ENCODE measurements at places on chromosomes 13 and 19.

DNA sequence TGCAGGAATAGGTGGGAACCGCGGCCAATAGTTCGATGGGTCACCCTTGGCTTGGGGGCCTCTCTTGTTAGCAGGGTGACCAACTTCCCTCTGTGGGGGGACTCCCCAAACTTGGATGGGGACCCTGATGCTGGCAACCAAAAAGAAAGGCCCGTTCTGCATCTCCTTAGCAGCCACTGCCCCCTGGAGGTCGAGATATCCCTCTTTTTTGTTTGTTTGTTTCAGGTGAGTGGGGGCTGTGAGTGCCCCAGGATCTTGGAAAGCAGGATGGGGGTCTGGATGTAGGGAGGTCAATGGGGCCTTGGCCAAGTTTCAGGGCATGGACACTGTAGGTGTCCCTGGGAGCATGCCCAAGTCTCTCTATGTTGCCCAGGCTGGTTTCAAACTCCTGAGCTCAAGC is 7.7 kb upstream of the CRTC1 start:
- no peak for DNase-seq

DNA sequence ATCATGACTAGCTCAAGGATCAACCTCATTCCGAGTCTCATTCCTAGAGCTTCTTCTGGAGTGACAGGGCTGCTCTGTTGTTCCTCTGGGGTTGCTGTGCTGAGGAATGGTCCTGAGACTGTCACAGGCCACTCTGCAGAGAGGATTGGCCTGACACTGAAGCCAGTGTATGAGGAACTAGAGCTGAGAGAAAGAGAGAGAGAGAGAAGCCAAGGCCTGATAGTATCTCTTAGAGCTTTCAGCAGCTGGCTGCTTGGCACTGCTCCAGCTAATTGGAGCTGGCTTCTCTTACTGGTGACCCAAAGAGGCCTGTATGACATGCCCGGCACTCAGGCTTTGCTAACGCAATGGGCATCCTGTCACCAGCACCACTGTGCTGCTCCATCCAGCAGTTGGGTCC is 73.4 kb upstream of the FLT1 start:
- DNase-seq: no peak

DNA sequence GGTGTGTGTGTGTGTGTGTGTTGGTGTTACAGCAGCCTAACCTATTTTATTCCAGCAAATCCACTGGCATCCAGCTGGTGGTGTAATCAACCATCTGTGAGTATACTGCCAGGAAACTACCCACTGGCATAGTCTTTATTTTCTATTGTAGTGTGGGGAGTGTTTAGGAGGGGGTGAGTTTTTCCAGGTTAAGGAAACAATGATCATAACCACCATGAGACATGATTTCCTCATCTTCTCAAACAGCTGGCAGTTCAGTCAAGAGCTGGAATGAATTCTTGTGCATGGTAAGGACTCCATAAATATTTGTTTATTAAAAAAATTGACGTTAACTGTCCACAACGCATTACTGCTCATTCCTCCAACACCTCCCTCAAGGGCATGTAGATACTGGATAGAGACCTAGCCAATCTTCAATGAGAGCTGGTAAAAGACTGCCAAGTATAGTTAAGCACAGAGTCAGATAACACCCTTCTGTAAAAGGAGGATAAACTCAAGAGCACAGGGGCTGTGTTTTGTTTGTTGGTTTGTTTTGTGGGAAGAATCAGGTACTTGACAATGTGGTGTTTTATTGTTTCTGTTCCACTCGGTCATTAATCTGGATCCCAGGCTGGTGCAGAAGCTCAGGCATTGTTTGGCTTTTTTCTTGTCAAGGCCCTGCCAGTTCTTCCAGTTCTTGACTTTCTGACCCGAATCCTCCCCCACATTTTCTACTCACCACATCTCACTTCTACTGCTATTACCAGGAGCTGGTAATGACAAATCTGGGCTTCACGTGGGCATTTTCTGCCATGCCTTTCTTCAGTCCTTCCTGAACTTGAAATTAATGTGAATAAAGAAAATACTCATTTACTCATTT is 31.6 kb upstream of the SLC46A3 start:
- no peak for DNase-seq

- no peak for DNase-seq
Observed at GRCh38 chr13:77002590-77003190, 10.8 kb downstream of the CLN5 start.

DNA sequence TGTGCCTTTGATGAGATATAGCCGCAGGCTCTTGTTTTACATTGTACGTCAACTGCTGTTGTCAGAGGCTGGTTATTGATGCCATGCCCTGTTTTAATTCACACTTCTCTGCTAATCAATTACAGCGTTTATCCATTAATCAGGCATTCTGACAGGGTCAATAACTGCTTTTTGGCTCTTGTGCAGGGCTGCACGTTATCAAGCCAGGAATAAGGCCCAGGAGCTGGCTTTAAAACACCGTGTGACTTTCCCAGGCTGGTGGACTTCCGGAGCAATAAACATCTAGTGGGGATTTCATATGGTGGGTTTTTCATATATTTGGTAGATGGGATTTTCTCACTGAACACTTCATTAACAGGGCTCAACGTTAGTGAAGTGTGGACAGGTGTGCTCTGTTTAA is 221.7 kb downstream of the TM9SF2 start:
- DNase-seq: no peak

DNA sequence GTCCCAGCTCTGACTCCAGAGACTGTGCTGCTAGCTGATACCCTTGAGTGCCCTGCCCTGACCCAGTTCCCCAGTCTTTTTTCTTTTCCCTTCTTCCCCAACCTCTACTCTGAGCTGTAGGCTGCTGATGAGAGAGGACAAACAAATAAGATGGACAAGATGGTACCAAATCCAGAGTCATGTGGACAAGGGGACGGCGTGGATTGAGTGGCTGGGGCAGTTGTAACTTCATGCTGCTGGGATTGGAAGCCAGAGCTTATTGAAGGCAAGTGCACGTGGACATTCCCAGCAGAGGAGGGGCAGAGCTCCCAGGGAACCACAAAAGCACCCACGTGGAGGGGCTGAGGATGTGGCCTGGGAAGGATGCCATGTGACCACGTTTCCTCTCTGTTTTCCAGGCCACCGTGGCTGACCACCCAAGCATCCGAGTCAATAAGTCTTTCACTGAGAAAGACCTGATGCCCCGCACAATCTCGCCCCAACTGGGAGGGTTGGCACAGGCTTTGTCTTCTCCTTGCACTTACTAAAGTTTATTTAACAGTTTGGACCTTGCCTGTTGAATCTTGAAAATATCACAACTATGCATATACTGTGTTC is 323.3 kb upstream of the ZNF507 start:
- DNase-seq: no peak

DNA sequence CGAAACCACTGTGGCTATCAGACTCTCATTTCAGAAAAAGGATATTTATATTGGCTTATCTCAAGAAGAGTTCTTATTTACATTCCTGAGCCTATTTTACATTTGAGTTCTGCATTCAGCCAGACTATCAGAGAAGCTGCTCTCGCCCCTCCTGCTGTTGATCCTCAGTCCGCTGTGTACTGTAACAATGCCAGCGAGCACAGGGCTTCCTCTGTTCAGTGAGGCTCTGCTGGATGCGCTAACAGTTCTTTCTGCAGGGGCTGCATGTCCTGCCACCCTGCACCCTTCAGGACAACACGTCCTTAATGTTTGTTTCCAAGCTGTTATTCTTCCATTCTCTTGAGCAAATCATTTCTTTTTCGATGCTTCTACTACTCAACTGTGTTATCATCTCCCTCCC is 463.7 kb upstream of the SGCG start:
- no peak for DNase-seq
